ENCODE measurements at places on chromosomes 6 and 20.
A peak's percentile ranks its signal among the peaks of the same experiment; 100 is the strongest.

- H3K4me3 ChIP-seq: no peak overlapping the region
- no peaks in the 10 kb centered on the region for H3K36me3 ChIP-seq
- no peaks in the 10 kb centered on the region for H3K4me1 ChIP-seq
These were observed 153.8 kb upstream of the IRAK1BP1 start for GRCh38 chr6:78713564-78713963.

GRCh38 chr6:11317885-11318771 is 85.7 kb upstream of the NEDD9 start:
- no peaks in the 10 kb centered on the region for H3K36me3 ChIP-seq
- H3K27me3 ChIP-seq: peaks cover 8% of the 10 kb centered on the region
- no peak overlapping the region for H3K27ac ChIP-seq
- no peak for DNase-seq

DNA sequence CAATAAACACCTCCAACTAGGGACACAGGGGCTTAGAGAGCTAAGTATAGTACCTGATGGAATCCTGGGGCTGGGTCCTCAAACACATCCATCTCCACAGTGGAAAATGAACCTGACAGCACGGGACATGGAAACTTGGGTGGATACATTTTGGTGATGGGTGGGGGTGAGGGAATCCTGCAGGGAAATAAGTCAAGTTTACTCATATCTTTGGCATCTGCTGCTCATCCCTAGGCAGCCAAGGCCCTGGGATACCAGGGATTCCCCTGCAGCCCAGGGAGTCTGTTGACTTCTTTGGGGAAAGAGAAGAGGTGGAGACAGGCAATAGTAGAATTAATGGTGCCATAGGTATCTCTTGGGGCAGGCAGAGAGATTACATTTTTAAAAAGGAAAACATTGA is 6.6 kb downstream of the APOBEC2 start:
- no peak overlapping the region for H3K27ac ChIP-seq
- H3K36me3 ChIP-seq: no peaks in the 10 kb centered on the region
- no peak overlapping the region for H3K4me3 ChIP-seq
- no peaks in the 10 kb centered on the region for H3K4me1 ChIP-seq
- peaks cover 2% of the 10 kb centered on the region for H3K27me3 ChIP-seq
- DNase-seq: no peak

- H3K4me3 ChIP-seq: no peak overlapping the region
- H3K36me3 ChIP-seq: peaks cover 36% of the 10 kb centered on the region
- H3K27me3 ChIP-seq: peaks cover 9% of the 10 kb centered on the region
- peaks cover 11% of the 10 kb centered on the region for H3K4me1 ChIP-seq
- no peak for DNase-seq
- H3K27ac ChIP-seq: peak overlapping the region; percentile 36
These were observed 71.0 kb downstream of the TRAM2 start for GRCh38 chr6:52505726-52506409.

- H3K4me1 ChIP-seq: no peaks in the 10 kb centered on the region
- H3K27me3 ChIP-seq: no peaks in the 10 kb centered on the region
- no peak for DNase-seq
- H3K4me3 ChIP-seq: no peak overlapping the region
- no peaks in the 10 kb centered on the region for H3K36me3 ChIP-seq
These were observed 579.5 kb downstream of the TFAP2B start for GRCh38 chr6:51398064-51398705.

- no peaks in the 10 kb centered on the region for H3K36me3 ChIP-seq
- H3K27me3 ChIP-seq: no peaks in the 10 kb centered on the region
- H3K4me3 ChIP-seq: no peak overlapping the region
- no peak overlapping the region for H3K27ac ChIP-seq
- no peak for DNase-seq
These were observed 776.0 kb downstream of the TBC1D32 start for GRCh38 chr6:120558294-120558693.

DNA sequence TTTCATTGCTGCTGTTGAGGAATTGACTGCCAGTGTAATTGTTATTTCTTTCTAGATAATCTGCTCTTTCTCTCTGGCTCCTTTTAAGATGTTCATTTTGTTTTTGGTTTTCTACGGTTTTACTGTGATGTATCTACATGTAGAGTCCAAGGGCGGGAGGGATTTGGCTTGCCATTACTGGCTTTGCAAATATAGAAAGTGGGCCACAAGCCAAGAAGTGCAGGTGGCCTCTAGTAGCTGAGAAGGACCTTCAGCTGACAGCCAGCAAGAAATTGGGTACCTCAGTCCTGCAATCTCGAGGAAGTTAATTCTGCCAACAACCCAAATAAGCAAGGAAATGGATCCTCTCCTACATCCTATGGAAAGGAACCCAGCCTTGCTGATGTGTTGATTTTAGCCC is 42.8 kb upstream of the GLP1R start:
- no peak overlapping the region for H3K27ac ChIP-seq
- no peak for DNase-seq
- H3K36me3 ChIP-seq: no peaks in the 10 kb centered on the region

DNA sequence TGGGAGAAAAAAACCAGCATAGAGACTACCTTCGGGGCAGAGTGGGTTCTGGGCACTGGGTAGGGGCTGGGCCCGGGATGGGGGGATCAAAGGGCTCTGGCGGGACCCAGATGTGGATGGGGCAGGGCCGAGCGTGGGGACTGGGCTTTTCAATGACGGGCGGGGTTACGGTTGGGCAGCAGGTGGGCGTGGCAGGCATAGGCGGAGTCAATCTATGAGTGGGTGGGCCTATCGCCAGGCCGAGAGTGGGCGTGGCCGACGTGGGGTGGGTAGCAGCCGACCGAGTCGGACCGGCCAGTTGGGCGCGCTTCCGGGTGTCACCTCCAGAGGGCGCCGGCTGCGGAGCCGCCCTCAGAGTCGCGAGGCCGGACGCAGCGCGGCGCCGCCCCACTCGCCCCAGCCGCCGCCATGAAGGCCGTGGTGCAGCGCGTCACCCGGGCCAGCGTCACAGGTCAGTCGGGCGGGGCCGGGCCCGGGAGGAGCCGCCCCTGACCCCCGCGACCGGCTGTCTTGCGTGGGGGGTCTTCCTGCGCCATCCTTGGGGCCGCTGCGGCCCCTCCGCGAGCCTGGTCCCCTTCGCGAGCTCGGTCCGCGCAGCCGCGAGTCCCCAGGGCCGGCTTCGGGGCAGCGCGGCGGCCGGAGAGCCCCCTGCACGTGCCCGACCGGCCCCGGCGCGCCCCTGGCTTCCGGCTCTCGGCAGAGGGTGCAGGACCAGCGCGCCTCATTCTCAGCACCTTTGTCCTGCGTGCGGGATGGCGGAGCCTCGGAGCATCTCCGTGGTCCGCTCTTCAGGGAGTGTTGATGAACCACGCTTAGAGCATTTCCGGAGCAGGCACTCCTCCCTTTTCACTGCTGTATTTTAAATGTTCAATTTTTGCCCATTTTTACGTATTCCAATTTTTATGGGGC is at the start of gene DTD1:
DTD1 (plus strand) TSS at position 390 of the 909 bp plus-strand sequence; CDS start at position 409, 19 bp downstream.
- peak; percentile 93 for DNase-seq
- H3K27me3 ChIP-seq: peaks cover 4% of the 10 kb centered on the region
- H3K4me1 ChIP-seq: peaks cover 4% of the 10 kb centered on the region
- peak within 1 kb of the TSS; percentile 92 for H3K4me3 ChIP-seq

DNA sequence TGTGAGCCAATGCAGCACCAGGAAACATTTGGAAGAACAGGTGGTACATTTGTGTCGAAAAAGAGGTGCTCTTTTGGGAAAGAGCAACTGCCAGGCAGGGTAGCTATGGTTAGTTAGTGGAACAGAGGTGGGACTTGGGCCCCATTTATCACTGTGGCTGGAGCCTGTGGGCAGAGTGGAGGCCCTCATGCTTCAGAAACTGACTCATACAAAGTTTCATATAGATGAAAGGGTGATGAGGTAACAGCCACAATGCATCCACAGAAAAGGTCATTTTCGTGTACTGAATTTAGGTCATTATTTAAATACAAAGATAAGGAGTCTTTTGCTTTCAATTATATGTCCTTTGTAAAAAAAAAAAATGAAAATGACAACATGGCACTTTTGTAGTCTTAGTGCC is 76.4 kb upstream of the HS3ST5 start:
- no peak for DNase-seq
- peaks cover 2% of the 10 kb centered on the region for H3K27me3 ChIP-seq
- no peak overlapping the region for H3K27ac ChIP-seq
- no peaks in the 10 kb centered on the region for H3K36me3 ChIP-seq
- no peak overlapping the region for H3K4me3 ChIP-seq
- H3K4me1 ChIP-seq: peaks cover 2% of the 10 kb centered on the region
